Mesenteric fat pad (tissue), 1 donor: ENCODE measurements at places on chromosomes 12 and 14.

GRCh38 chr12:27919671-27920235 lies 52.8 kb downstream of the PTHLH start:
- no peak for DNase-seq

DNA sequence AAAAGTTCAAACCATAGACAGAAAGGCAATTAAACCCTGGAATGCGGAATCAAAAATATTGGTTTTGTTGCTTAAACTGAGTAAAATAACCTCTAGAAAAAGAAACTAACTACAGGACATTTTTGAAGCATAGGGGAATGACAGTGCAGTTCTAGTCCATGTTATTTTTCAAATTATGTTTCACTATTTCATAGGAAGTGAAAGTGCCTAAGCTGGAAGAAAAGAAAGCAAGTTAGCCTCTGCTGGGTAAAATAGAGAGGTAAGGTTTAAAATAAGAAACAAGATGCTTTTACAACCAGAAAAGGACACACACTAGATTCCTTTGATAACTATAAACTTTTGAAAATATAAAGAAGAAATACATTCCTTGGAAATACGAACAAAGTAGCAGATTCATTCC lies 1.1 kb downstream of the CLECL1 start:
- DNase-seq = no peak

DNA sequence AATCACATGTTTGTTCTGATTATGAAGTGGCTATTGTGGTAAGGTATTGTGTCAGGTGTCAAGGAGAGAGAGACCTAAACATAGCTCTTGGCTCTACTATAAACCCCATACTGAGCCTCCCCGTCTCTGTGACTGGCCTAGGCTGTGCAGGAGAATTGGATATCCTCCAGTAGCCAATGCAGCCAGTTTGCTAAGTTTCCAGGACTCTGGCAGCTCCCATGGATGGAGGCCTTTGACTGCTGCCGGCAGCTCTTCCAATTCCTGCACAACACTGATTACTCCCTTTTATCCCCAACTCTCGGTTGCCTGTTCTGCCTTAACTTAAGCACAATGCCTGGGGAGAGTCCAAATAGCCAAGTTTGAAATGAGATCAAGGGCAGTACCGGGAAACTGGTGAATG lies 59.3 kb downstream of the ABCC9 start:
- DNase-seq = no peak

GRCh38 chr12:94263011-94263811 lies 114.8 kb downstream of the PLXNC1 start:
- DNase-seq = no peak

- no peak for DNase-seq
Measured at GRCh38 chr12:54341378-54342300, 16.7 kb downstream of the COPZ1 start.

- DNase-seq = no peak
Measured at GRCh38 chr12:42804928-42805327, 215.4 kb upstream of the PRICKLE1 start.

DNA sequence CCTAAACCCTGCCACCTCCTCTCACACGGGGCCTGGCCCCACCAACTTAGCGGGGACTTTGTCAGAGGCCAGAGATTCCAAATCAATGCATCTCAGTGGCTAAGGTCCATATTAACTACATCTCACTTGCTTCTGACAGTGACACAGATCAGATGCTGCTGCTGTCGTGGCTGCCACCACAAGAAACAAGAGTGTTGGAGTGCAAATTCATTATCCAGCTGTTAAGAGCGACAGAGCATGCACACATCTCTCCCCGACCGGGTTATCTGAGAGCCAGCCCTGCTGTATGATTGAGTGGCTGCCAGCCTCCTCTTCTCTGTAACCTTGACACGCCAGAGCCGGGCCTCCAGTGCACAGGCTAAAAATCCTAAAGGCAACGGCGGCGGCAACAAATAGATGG lies 40.2 kb downstream of the SPRING1 start:
- DNase-seq = no peak

- DNase-seq = no peak
Measured at GRCh38 chr12:21984375-21984774, 43.1 kb upstream of the ABCC9 start.

DNA sequence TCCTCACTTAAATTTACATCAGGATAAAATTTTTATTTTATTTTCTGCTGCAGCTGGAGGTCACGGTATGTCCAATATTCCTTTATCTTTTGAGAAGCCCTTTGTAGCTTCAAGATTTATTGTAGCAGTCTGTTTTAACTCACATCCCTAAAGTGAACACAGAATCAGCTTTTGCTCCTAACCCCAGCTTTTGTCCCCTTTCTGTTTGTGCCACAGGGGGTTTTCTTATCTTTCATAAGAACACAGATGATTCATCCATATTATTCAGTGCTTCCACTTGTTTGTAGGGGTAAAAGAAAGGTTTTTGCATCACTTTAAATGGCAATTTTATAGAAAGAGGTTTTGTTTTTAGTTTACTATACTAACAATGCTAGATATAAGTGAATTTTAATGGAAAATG lies 21.8 kb upstream of the PIK3C2G start:
- DNase-seq = no peak

- DNase-seq = no peak
Measured at GRCh38 chr14:104115691-104116287, 22.6 kb upstream of the KIF26A start.

- no peak for DNase-seq
Measured at GRCh38 chr14:23670481-23670880, 34.3 kb downstream of the DHRS2 start.

DNA sequence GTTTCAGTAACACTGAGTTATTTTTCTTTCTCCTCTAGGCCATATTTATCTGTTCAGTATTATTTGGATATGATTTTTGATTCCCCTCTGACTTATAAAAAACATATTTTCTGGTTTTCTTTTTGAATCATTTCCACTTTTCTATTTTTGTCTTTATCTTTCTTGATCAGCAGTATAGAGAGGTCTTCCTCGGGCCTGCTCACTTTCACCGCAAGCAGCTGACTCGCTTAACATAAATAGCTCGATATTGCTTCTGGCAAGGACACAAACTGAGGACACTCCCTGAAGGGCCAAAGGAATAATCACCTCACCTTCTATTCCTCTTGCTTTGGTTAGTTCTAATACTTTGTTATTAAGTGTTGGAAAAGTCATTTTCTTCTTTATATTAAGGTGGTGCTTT lies 25.8 kb upstream of the TRHDE start:
- no peak for DNase-seq

DNA sequence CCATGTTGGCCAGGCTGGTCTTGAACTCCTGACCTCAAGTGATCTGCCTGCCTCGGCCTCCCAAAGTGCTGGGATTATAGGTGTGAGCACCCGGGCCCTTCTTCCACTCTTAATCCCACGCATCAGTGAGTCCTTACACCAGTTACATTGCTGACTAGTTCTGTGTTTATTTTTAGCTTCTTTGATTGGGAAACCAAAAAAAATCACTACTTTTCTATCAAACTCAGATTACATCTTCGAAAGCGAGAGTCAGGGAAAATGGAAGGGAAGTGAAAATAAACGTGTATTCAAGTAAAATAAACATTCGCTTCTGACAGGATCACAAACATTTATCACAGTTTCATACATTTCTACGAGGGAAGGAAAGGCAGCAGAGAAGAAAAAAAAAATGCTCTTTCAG lies 32.2 kb downstream of the FGD6 start:
- no peak for DNase-seq

DNA sequence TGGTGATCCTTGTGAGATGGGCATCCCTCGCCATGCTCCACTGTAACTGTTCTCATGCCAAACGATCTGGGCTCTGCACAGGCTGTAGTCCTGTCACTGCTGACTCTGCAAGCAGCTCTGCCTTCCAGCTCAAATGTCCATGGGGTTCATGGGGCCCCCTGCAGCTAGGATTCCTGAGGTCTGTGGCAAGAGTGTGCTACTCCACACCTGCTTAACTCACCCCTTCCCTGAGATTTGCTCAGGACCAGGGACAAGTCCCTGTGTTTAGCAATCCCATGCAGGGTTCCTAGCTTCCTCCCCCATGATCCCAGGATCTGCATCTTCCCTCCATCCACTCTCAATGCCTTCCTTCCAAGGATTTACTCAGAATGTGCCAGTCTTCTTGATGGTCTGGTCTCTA lies 241.0 kb downstream of the ASCL1 start:
- DNase-seq = no peak

GRCh38 chr14:84435820-84436324 lies 1094.1 kb upstream of the FLRT2 start:
- DNase-seq = no peak

GRCh38 chr14:52961060-52961639 lies 10.3 kb upstream of the FERMT2 start:
- no peak for DNase-seq

- no peak for DNase-seq
Measured at GRCh38 chr12:75852143-75852542, 179.4 kb downstream of the PHLDA1 start.

- DNase-seq = no peak
Measured at GRCh38 chr14:76958980-76959710, 69.4 kb downstream of the IRF2BPL start.

DNA sequence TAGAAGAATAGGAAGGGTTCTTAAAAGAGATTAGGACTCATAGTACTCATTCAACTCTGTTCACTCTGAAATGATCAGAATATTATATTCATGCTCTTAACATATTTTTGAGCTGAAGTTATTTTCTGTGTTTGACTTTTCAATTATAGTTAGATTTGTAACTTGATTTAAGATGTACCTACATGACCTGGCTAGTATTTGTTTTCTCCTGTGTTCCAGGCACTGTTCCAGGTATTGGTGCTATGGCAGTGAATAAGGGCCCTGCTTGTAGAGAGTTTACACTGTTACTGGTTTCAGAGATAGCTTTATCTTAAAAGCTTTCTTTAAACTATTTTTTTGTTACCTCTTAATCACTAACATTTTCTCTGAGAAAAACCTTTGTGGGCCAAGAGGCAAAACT lies 19.1 kb upstream of the SLC17A8 start:
- DNase-seq = no peak

DNA sequence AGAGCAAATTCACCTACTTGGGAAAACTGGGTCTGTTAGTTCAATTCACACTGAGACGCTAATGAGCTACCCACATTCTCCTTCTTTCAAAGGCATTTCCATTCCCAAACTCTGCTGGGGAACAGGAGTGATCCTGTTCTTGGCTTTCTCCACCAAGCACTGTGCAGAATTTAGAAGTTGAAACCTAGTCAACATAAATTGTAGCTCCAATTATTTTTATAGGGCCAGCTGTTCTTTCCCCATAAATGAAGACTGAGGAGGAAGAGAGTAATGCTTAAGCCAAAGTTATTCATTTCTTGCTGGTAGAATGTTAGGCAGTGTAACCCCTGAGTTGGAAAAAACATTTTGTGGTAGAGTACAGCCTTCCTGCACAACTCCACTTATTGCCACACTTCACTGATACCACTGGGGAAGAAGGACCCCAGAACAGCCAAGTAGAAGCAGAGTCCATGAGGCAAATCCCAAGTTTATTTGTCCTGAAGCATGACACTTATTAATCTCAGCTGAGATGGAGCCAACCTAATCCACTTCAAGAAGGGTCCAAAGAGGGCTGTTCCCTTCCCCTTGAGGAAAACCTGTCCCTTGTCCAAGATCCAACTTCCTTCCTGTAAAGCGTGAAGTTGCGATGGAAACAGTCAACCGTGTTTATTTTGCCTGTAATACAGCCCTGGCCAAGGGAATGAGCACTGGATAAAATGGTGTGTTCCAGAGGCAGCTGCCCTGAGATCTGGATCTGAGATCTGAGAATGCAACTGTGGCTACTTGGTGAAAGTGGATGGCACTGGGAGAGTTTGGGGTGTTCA lies 151.8 kb downstream of the TBX5 start:
- DNase-seq = no peak

DNA sequence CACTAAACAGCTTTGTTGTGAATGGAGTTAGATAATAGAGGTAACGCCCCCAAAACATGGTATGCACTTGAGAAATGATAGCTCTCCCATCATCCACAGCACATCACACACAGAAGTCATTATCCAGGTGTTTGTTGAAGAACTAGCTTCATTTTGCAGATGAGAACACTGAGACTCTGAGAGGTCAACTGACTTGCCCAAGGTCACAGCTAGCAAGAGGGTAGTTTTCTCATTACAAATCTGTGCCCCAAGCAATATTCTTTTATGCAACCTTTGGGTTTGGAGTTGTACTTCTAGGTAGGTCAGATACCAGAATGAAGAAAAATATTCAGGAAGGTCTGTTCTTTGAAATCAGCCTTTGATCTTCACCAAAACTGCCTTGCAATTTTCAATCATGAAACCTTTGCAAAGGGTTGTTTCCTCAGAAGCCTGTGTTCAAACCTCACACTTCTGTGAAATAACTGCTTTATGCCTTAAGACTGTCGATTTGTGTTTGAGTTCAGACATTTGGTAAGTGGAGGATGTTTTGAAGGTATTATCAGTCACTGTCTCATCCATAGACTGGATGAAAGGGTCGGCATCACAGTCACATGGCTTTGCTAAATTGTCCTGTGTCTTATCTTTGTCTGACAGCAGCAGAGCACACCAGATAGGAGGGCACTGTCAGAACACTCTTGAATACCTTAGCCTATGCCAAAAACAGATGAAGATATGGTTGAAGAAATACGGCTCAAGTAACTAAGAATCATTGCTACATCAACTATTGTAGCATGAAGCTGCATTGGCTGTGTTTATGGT lies 233.2 kb upstream of the BTG1 start:
- DNase-seq = no peak

- DNase-seq = no peak
Measured at GRCh38 chr14:73842851-73843250, 8.8 kb upstream of the PTGR2 start.
